ENCODE measurements at places on chromosomes 6 and 20.

GRCh38 chr6:169589293-169589692, 112.5 kb downstream of the WDR27 start:
- DNase-seq = no peak

GRCh38 chr6:135062735-135063134, 8.1 kb upstream of the HBS1L start:
- no peak for DNase-seq

- DNase-seq = no peak
These were observed 3.3 kb upstream of the TFAP2C start for GRCh38 chr20:56625837-56626236.

GRCh38 chr6:5781019-5781418, 225.7 kb downstream of the NRN1 start:
- no peak for DNase-seq

GRCh38 chr6:67045076-67045475, 1338.0 kb upstream of the EYS start:
- no peak for DNase-seq

GRCh38 chr20:33337531-33338165, 54.6 kb downstream of the BPIFB1 start:
- DNase-seq = no peak

DNA sequence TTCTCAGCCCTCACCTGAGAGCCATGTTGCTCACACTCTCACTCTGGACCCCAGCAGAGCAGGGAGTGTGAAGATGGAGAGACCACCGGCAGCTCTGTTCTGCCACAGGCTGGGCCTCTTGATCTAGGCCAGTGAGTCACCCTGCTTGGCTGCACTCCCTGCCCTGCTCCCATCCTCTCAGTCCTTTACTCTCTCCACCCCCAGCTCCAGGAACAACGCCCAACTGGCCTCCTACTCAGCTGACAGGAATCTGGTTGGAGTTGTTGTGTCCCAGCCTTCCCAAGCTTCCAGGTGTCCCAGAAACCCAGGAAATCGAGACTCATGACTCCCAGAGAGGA, at the start of gene PSORS1C1:
TSS of gene PSORS1C1 (plus strand) at position 260 of the 338 bp plus-strand sequence. CDS start 14,833 bp downstream, outside the sequence.
- no peak for DNase-seq

- DNase-seq = no peak
These were observed 224.9 kb upstream of the DTNBP1 start for GRCh38 chr6:15887491-15888461.

DNA sequence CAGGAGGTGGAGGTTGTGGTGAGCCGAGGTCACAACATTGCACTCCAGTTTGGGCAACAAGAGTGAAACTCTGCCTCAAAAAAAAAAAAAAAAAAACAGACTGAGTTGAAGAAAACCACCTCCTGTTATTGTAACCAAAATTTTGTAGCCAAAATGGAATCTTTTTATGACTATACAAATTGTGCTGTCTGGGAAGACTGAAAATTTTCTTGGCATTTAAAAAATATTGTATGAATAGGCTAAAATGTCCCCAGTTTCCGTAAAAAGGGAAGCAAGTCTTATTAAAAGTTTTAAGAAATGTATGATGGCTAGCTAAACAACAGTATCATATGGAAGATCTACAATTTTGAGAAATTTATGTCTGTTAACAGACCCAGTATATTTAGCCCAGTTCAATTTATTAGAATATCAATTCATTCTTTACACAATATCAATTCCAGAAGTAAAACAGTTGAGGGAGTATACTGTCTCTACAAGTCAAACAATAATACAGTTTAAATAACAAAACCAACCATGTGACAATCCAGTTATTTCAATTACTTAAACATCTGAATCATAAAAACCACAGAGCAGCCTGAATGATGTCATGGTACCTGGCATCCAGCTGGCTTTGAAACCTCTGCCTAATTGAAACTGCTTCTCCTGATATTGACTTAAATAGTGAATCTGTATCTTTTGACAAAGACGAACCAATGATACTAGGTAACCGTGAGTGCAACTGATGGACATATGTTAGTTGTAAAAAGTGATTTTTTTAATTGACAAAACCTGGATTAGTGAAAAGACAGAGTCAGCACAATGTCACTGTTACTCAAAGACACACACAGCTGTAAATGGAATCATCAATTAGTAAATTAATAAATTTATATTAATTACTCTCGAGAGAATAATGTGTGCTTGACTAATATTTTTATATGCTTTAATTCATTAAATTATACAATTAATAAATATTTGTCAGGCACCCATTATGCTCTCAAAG, 166.6 kb upstream of the MARCKS start:
- DNase-seq = no peak

DNA sequence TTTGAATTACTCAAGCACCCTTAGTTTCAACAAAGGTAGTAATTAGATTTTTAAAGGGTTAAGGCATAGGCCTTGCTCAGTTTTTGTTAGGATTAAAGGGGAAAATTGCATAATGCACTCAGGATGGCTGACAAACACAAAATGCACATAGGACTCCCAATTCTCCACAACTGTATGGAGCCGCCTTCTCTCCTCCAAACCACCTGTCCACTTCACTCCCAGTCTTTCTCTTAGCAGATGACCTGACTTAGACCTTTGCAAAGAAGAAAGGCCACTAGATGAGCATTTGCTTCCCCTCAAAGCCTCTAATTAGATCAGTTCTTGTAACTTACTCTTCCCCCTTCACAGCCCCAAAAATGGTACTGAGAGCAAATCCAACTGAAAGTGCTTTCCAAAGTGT, 20.1 kb downstream of the NSFL1C start:
- DNase-seq = no peak

DNA sequence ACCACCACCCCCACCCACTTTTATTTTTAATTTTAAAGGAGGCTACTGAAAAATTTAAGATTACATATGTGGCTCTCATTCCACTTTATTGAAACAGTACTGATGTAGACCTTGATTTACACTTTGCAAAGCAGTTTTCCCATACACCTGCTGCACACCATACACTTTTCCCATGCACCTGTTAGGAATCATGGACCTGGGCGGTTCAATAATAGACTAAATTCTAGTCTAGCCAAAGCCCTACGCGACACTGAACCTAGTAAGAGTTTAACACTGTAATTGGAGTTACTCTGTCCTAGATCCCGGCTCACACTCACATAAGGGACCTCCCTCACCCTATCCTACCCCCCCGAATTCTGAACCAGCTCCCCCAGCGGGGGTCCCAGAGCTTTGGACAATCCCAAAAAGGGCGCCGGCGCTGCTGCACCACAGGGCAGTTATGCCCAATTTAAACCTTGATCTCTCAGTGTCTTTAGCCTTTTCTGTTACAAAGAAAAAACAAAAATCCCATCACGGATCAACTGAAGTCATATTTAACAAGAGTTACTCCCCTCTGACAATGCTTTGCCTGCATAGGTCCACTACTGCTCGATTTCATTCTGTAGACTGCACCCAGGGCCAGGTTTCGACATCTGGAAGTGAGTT, 2.4 kb upstream of the GCLC start:
- no peak for DNase-seq

- no peak for DNase-seq
These were observed 77.4 kb upstream of the TMEM170B start for GRCh38 chr6:11460001-11460668.

DNA sequence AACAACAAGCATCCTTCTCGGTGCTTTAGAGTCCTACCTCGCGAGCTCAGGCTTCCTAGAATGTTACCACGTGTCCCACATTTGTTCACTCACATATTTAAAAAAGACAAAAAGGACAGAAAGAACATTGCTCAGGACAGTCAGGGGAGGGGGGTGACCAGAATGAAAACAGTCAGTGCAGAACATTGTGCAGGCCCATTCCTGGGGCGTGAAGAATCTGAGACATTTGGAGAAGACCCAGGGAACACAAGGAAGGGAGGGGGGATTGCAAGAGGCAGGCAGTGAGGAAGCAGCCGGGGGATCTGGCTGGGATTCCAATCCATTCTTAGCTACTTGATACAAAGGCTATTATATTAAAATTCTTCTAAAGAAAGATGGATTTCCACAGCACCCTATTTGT, 270.4 kb upstream of the CITED2 start:
- DNase-seq = no peak

DNA sequence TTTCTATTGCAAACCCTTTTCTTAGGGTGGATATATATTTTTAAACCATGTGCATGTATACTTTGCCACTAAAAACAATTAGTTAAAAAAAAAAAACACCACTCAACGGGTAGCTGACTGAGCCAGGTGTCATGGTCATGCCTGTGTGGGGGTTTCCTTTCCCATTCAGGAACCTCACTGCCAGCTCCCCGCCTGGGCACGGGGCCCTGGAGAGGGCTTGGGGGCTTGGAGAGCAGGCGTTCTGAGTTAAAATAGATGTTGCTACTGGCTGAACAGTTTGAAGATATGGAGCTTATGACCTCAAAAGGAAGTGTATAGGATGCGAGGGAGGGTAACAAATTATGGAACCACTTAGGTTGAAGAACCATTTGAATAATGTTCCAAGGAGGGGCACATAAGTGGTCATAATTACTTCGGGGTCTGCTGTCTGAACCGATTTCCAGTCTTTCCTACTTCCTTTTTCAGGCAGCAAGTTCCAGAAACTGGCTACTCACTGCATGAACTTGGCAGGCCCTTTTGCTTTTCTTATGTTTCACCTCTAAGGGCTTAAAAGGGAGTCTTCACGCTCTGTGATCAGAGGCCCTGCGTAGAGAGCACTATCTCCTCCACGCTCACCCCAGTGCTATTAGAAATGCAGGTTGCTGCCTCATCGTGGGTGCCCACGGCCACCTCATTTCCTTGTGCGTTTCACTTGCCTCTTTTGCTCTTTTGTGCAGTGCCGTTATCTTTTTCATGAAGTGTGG, 9.9 kb downstream of the STX16 start:
- peak; percentile 47 for DNase-seq

DNA sequence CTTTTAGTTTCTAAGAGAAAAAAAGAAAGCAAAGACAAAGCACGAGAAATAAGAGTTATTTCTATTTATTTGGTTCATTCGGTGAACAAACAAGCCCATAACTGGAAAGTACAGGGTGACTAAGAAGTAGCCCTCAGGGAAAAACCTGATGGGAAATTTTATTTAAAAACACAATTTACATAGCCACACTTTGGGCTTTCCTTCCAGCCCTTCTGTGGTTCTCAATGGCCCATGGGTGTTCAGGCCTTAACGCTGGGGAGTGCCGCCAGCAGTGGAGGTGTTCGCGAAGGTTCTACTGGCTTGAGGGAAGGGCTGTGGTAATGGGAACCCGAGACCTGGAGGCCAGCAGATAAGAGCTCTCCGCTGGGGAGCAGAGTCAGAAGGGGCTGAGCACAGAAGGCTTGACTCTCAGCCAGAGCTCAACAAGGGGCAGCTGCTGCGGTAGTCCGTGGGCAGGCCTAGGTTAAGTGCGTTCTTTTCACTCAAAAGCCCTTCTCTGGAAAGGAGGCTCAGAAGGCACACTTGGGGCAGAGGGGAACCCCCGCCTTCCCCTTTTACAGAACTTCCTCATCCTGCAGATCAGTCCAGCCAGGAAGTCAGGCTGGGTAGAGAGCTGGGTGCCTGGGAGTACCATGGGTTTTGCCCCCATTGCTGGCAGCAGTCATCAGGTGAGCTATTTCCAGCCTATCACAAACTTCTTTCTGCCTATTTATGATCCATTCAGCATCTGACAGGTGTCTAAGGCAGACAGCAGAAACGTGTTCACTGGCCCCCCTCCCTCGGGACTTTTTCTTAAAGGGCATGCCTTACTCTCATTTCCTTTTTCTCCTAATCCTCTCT, 8.8 kb upstream of the CD83 start:
- DNase-seq = peak; percentile 10

- no peak for DNase-seq
These were observed 554.2 kb downstream of the CDH26 start for GRCh38 chr20:60512443-60512842.

GRCh38 chr6:55276745-55277530, 50.3 kb upstream of the GFRAL start:
- DNase-seq = no peak

GRCh38 chr20:61644378-61645076, 392.5 kb downstream of the CDH4 start:
- DNase-seq = no peak

DNA sequence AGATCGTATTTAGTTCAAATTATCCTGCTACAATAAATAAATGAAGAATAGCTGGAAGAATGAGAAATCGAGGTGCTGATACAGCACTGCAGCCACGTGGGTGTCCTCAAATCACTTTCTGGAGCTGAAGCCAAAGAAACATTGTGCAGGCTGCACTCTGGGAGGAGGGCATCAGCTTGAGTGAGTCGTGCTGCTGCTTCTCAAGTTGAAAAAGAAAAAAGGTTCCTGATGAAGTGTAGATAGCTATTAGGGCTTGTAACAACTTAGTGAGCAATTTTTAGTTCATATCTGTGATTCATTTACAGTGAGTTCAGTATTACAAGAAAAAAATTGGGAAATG, 40.5 kb downstream of the DSE start:
- no peak for DNase-seq

- DNase-seq = no peak
These were observed 162.0 kb upstream of the STMND1 start for GRCh38 chr6:16939839-16940238.

DNA sequence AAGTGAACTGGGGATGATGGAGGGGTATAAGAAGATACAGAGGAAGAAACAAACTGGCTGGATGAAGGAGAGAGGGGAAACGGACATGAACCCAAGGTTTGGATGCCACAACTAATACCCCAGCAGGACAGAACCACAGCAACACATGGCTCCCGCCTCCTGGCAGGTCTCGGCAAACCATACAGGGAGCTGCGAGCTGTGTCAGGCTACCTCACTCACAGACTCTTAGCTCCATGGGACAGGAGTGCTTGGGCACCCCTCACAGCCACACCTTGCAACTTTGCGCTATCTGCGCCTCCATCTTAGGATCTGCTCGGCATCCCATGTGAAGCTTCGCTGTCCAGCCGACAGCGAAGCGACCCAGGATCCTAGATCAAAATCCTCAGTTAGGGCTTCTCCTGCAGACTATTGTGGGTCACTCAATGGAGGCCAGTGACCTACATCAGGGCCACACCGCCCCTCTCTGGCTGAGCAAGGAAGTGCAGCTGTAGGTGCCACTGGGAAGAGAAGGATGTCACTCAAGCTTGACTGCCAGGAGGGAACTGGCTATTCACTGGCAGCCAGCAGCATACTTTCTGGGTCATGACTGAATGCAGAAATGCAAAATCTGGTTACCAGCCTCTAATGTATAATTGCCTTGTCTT, 174.4 kb upstream of the RIN2 start:
- no peak for DNase-seq

DNA sequence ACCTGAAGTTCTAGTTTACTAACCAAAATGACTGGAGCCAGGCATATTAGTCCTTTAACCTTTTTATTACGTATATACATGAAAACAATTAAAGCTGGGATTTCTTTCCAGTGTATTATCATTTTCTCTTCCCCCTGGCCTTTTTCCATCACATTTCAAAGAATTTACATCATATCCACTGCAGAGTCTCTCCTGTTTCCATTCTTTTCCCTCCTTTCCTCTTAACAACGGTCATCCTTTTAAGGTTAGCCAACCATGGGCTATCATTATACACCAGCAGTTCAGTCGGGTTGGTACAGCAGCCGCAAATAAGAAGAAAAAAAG, 104.6 kb downstream of the TFAP2A start:
- DNase-seq = no peak

GRCh38 chr20:33063271-33063670, 9.6 kb downstream of the BPIFB3 start:
- no peak for DNase-seq

GRCh38 chr6:89487864-89488263, 54.9 kb downstream of the ANKRD6 start:
- no peak for DNase-seq

Measured in activated CD4-positive, alpha-beta T cell treated with anti-CD3 and anti-CD28 coated beads, Interleukin-2, amount 50 U/mL, for 4 hours (primary cell).